ENCODE measurements at places on chromosomes 16 and 17. TPM values are rescaled to one million over a fixed set of nuclear protein-coding genes. Genes with fewer than 3 reads are reported as not detected.

RAB37 gene
- 6.0 TPM for total RNA-seq

NUDT21 gene
- total RNA-seq: 271 TPM

CCL8 gene
- not detected for total RNA-seq

FBXW10 gene
- total RNA-seq: not detected

OR3A2 gene
- 0.24 TPM for total RNA-seq

PLCD3 gene
- total RNA-seq: 4.3 TPM

CMTM2 gene
- 0.80 TPM for total RNA-seq

- peaks cover 19% of the 10 kb centered on the region for H3K36me3 ChIP-seq
- peaks cover 37% of the 10 kb centered on the region for H3K4me1 ChIP-seq
- H3K27me3 ChIP-seq: peaks cover 3% of the 10 kb centered on the region
- H3K27ac ChIP-seq: peak overlapping the region; percentile 48
Observed at GRCh38 chr17:32488177-32488542, 1.4 kb downstream of the CDK5R1 start.

GRCh38 chr16:65964752-65965151 lies 401.7 kb upstream of the CDH5 start:
- DNase-seq: no peak
- H3K27me3 ChIP-seq: no peaks in the 10 kb centered on the region
- H3K36me3 ChIP-seq: no peaks in the 10 kb centered on the region
- no peak overlapping the region for H3K4me3 ChIP-seq
- no peaks in the 10 kb centered on the region for H3K4me1 ChIP-seq

- no peak for DNase-seq
- H3K4me1 ChIP-seq: peaks cover 53% of the 10 kb centered on the region
- H3K27me3 ChIP-seq: no peaks in the 10 kb centered on the region
- no peak overlapping the region for H3K4me3 ChIP-seq
Observed at GRCh38 chr16:84541999-84542817, 37.7 kb upstream of the MEAK7 start.

GRCh38 chr17:61714300-61714699 lies 123.3 kb upstream of the NACA2 start:
- H3K27ac ChIP-seq: no peak overlapping the region
- no peak for DNase-seq
- no peaks in the 10 kb centered on the region for H3K27me3 ChIP-seq
- H3K36me3 ChIP-seq: peaks cover 23% of the 10 kb centered on the region
- H3K4me1 ChIP-seq: no peaks in the 10 kb centered on the region

DNA sequence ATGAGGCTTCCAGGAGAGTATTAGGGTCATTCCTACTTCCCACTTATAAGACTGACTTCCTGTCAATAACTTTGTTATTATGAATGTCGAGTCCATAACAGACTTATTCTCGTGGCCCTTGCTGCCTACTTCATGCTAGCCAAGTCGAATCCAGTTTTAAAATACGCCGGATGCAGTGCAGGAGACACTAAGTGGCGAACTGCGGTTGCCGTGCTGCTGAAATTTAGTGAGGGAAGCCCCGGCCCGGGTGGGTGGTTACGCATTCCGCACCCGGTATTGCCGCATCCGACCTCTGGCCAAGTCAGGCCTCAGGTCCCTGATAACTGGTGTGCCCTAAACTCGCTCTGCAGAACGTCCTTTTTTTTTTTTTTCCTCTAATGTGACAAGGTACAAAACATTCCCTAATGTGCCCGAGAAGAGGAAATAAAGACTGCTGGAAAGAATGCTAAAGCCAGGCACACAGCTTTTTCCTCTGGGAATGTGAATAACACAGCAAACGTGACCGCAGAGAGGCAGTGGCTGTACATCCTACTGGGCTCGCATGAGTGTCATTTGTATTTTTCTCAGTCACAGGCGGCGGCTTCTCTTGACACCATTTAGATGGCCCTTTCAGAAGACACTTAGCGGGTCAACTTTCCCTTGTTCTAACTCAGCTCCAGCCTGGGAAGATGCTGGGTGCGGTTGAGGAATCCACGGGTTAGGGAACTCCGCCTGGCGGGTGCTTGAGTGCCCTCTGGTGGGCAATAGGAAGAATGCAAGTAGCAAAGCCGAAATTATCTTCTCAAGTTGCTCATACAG lies 7.1 kb upstream of the AKTIP start:
- peak; percentile 22 for DNase-seq
- peaks cover 11% of the 10 kb centered on the region for H3K36me3 ChIP-seq
- no peak overlapping the region for H3K27ac ChIP-seq
- H3K4me1 ChIP-seq: peaks cover 62% of the 10 kb centered on the region

- no peaks in the 10 kb centered on the region for H3K27me3 ChIP-seq
- peak overlapping the region; percentile 89 for H3K27ac ChIP-seq
- peaks cover 77% of the 10 kb centered on the region for H3K4me1 ChIP-seq
- peaks cover 46% of the 10 kb centered on the region for H3K36me3 ChIP-seq
- H3K4me3 ChIP-seq: peak overlapping the region; percentile 59
Observed at GRCh38 chr17:77465358-77466041, 324.7 kb downstream of the SEC14L1 start.

DNA sequence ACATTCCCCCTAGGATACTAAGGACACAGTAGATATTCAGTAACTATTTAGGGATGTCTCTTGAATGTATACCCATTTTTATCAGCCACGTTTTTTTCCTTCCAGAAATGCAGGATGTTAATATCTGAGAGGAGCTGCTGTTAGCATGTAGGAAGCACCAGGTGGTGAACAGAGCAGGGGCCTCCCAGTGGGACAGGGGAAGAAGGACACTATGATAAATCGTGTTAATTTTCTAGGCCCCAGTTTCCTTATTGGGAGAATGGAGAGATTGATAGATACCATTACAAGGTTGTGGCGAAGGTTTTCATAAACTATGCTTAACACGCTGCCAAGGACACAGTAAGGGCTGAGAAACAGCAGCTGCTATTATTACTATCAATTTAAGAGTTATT lies 45.4 kb downstream of the PRSS54 start:
- no peak for DNase-seq
- H3K4me1 ChIP-seq: peaks cover 6% of the 10 kb centered on the region
- H3K27me3 ChIP-seq: peaks cover 4% of the 10 kb centered on the region

GRCh38 chr16:7921345-7921744 lies 588.7 kb downstream of the RBFOX1 start:
- no peak overlapping the region for H3K4me3 ChIP-seq
- H3K4me1 ChIP-seq: no peaks in the 10 kb centered on the region
- no peak for DNase-seq
- H3K36me3 ChIP-seq: no peaks in the 10 kb centered on the region
- H3K27me3 ChIP-seq: no peaks in the 10 kb centered on the region
- no peak overlapping the region for H3K27ac ChIP-seq

DNA sequence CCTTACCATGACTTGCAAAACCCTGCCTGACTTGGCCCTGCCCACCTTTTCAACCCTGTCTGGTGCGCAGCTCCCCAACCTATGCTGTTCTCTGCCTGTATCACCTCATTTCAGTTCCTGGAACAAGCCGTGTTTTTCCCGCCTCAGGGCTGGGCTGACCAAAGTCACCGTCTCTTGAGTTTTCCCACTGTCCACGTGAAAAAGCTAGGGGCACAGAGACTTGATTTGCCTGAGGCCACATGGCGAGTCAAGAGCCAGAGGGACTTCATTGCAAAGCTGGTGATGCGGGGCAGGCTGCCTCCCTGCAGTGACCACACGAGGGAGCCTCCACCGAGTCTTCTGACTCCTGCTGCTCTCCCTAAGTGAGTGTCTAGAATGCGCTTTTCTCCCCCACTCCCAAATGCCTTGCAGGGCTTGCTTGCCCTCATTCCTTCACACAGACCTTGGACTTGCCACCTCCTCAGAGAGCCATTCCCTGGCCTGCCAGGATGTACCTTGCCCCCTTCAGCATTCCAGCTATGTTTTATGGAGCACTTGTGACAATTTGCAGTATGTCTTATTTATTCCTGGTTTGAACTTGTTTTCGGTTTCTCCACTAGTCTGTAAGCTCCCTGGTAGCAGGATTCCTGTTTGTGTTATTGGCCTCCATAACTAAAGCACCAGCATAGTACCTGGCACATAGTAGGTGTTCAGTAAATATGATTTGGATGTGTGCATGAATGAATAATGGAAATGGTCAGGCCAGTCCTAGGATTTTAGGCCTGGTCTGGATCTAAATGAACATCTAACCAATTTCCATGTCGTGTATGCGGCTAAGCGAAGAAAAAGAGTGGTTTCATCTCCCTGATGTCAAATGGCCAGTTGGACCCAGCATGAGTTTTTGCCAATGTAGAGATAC lies 252.3 kb downstream of the SNX29 start:
- no peak overlapping the region for H3K27ac ChIP-seq
- no peaks in the 10 kb centered on the region for H3K27me3 ChIP-seq
- peaks cover 2% of the 10 kb centered on the region for H3K36me3 ChIP-seq
- no peaks in the 10 kb centered on the region for H3K4me1 ChIP-seq
- no peak for DNase-seq

DNA sequence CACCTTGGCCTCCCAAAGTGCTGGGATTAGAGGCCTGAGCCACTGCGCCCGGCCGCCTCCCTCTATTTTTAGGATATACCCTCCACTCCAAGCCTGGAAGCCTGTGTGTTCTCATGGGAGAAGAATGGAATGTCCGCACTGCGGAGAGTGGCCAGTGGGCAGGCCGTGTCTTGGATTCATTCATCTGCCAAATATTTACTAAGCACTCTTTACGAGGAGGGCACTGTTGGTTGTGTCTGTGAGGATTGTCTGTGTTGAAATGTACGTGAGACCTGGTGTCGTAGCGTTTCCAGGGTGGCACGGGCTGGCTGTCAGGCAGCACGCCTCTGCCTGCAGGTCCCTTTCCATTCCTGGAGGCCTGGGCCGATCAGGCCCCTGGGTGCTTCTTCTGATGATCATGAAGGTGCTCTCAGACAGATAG lies 19.2 kb downstream of the PGS1 start:
- H3K27me3 ChIP-seq: no peaks in the 10 kb centered on the region
- H3K4me1 ChIP-seq: peaks cover 8% of the 10 kb centered on the region
- no peak overlapping the region for H3K27ac ChIP-seq
- H3K4me3 ChIP-seq: no peak overlapping the region
- DNase-seq: no peak
- H3K36me3 ChIP-seq: peaks cover 57% of the 10 kb centered on the region

- no peak overlapping the region for H3K27ac ChIP-seq
- DNase-seq: no peak
- no peak overlapping the region for H3K4me3 ChIP-seq
- no peaks in the 10 kb centered on the region for H3K4me1 ChIP-seq
- no peaks in the 10 kb centered on the region for H3K36me3 ChIP-seq
Observed at GRCh38 chr16:9929836-9930235, 252.4 kb downstream of the GRIN2A start.

DNA sequence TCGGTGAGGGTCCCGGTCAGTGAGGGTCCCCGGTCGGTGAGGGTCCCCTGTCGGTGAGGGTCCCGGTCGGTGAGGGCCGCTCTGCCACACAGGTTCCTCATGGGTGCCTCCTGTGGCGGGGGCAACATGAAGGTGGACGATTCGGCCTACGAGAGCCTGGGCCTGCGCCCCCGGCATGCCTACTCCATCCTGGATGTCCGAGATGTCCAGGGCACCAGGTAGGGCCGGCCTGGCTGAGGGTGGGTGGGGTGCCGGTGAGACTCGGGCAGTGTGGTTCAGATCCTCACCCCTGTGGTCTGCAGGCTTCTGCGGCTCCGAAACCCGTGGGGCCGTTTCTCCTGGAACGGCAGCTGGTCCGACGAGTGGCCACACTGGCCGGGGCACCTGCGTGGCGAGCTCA lies 9.0 kb upstream of the PRR35 start:
- no peaks in the 10 kb centered on the region for H3K36me3 ChIP-seq
- H3K4me3 ChIP-seq: no peak overlapping the region
- no peak overlapping the region for H3K27ac ChIP-seq
- H3K4me1 ChIP-seq: no peaks in the 10 kb centered on the region
- no peaks in the 10 kb centered on the region for H3K27me3 ChIP-seq
- no peak for DNase-seq

GRCh38 chr17:59405944-59406705 lies 74.7 kb downstream of the YPEL2 start:
- H3K27ac ChIP-seq: no peak overlapping the region
- DNase-seq: no peak

GRCh38 chr16:85615014-85615851 lies 2.1 kb downstream of the GSE1 start:
- H3K4me3 ChIP-seq: no peak overlapping the region
- H3K36me3 ChIP-seq: no peaks in the 10 kb centered on the region
- H3K27me3 ChIP-seq: peaks cover 20% of the 10 kb centered on the region
- H3K4me1 ChIP-seq: peaks cover 21% of the 10 kb centered on the region

DNA sequence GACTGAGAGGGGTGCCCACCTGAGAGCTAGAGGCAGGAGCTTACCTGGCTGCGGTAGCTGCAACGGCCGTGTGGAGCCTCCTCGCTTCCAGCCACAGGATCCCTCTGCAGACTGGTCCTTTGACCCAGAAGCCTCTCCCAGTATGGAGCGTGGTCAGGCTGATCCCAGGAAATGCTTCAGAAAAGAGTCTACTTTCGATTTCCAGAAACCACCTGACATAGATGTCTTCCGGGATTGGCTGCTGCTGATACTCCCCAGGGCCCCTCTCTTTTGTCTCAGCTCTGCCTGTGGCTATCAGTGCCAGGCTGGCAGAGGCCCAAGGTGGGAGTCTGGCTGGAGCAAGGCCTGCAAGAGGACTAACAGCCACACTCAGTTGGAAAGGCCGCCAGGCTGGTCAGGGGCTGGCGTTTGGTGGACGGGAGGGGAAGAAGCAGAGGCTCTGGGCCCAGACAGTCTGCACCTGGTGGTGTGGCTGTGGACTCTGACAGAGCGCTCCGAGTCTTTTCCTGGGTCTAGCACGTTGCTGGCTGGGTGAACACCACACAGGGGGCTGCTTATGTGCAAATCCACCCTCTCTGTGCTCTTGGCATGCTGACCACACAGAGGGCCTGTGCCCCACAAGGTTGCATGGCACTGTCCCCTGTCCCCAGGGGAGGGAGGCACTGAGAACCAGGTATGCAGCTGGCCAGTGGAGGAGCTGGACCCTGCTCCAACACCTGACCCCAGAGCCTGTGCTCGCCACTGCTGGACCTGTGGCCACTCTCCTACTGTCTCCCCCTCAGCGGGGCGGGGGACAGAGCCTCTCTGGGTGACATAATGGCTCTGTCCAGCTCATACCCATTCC lies at the start of gene LGALS3BP:
TSS of gene LGALS3BP (minus strand) at position 144 of the 844 bp plus-strand sequence. CDS start 2,732 bp downstream, outside the sequence.
- H3K27ac ChIP-seq: peak within 1 kb of the TSS; percentile 83
- H3K36me3 ChIP-seq: peaks cover 4% of the 10 kb centered on the region
- DNase-seq: peak; percentile 34

DNA sequence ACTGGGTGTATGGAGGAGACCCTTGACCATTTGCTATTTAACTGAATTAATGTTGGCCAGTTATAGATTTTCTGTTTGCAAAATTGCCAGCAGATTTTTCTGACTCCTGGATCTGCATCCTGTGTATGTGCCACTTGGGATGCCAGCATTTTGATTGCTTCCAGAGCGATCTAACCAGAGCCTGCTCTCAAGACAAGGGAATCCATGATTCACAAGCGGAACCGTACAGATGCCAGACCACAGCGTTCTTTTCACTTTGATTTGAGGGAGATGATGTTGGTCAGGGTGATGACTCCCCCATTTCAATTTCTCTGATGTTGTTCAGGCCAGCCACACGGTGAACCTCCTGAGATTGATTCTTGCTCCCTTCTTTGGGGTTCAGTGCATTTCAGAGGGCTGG lies 228.7 kb downstream of the CDH13 start:
- H3K4me3 ChIP-seq: no peak overlapping the region
- H3K36me3 ChIP-seq: no peaks in the 10 kb centered on the region
- DNase-seq: no peak

GRCh38 chr16:35906440-35906839 lies 2447.0 kb downstream of the TP53TG3F start:
- no peaks in the 10 kb centered on the region for H3K4me1 ChIP-seq
- no peaks in the 10 kb centered on the region for H3K27me3 ChIP-seq
- peaks cover 2% of the 10 kb centered on the region for H3K36me3 ChIP-seq
- DNase-seq: no peak
- H3K27ac ChIP-seq: no peak overlapping the region

- no peak for DNase-seq
- H3K4me1 ChIP-seq: peaks cover 18% of the 10 kb centered on the region
- H3K27ac ChIP-seq: no peak overlapping the region
- no peaks in the 10 kb centered on the region for H3K27me3 ChIP-seq
- H3K36me3 ChIP-seq: peaks cover 31% of the 10 kb centered on the region
- no peak overlapping the region for H3K4me3 ChIP-seq
Observed at GRCh38 chr16:17433577-17434451, 36.9 kb downstream of the XYLT1 start.
